ENCODE measurements at places on chromosomes 4 and X.

DNA sequence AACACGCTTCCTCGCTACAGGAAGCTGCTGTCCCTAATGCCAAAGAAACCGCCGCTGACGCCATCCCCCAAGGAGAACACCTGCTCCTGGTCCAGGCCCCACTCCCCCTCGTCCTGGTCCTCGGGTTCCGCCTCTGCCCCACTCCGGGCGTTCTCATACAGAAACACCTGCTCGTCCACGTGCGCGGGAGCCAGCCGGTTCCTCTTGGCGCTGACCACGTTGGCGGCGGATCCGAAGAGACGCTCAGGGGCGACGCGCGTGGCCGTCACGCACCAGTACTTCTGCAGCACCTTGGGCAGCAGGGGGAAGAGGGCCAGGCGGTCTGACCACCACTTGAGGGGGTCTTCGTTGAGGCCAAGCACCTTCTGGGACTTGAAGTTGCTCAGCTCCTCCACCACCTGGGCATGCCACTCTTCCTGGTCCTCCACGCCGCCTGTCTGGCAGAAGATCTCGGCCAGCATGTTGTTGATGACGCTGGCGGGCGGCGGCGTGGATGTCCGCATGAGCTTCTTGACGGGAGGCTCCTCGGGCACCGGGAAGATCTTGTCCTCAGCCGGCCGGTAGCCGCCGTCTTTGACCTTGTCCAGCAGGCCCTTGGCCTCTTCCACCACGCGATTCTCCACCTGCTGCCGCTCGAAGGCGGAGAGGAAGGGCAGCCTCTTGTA lies 12.0 kb downstream of the DHRSX start:
- no peak for DNase-seq

DNA sequence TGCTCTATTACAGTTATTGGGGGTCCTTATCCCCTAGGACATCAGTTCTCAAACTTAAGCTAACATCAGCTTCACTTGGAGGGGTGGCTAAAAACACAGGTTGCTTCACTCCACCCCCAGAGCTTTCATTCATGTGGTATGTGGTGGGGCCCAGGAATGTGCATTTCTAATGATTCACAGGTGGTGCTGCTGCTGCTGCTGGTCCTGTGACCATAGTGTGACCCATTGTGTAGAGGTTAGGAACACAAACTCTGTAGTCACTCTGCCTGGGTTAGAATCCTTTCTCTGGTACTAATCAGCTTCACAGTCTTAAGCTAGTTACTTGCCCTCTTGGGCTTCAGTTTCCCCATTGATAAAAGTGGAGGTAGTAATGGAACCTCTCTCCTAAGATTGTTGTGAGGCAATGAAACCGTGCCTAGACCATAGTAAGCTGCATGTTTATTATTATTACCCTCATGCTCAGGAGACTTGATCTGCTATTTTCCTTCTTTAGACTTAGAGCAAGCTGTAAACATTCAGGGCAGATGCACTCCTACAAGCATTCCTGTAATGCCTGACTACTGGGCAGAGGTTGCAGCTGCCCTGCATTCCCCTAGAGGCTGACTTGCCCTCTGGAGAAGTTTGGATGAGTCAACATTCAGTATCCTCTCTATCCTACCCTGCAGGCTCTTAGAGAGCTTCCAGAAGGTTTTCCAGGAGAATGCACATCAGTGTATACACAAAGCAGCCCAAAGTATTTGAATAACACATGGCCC lies 94.1 kb upstream of the ACSL4 start:
- no peak for DNase-seq

DNA sequence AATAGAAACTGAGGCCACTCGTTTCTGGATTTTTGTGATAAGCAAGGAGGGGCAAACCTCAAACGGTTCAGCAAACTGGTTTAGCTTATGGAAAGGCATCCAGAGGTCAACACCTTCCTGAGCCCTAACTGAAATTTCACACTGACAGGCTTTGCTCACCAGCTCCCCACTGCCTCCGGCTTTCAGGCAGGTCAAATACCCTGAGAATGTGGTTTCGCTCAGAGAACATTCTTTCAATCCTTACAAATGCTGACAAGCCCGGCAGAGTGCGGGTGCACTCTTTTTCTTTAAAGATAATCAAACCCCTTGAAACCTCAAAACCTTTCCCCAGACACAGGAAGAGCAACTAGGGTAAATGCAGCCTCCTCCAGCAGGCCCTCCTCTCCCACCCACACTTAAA lies 41.5 kb downstream of the CD40LG start:
- DNase-seq: peak; percentile 80

DNA sequence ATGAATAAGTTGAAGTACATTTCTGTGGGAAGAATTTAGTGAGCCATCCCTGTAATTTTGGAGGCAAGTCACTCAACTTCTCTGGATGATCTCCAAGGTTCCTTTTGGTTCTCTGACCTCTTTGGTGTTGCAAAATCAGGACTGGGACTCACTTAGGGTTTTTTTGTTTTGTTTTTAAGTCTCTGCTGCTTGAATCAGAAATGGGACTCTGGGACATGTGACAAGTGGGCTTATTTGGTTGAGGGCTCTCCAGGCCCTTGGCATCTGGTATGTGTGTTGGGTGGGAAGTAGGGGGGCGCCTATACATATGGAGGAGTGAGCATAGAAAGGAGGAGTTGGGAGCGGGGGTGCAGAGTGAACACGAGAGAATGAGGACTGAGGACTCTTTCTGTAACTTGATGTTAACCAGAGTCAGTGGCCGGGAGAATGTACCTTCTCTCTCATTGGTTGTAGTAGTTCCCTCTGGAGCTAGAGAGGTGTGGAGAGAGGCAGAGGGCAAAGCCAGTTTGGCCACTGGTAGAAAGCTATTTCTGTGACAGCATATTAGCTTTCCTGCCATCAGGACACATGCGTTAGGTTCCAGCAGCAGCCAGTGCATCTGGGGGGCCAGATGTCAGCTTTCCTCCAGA lies 1.9 kb downstream of the ARHGAP10 start:
- no peak for DNase-seq

DNA sequence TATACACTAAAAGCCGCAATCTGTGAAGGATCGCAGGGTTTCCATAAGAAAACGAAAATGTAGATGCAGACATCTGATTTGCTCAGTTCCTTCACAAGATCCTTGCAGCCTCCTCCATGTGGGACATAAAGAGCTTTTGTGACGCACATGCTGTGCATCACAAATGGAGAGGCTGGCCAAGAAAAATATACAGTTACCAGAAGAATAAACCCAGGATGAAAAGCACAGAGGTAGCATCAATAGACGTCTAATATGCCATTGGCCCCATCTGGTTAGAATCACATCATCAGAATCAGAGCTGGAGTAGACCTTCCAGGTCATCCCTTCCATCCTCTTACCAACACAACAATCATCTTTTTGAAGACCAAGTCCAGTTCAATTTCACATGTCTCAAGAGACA lies 517.4 kb downstream of the RAB28 start:
- no peak for DNase-seq

DNA sequence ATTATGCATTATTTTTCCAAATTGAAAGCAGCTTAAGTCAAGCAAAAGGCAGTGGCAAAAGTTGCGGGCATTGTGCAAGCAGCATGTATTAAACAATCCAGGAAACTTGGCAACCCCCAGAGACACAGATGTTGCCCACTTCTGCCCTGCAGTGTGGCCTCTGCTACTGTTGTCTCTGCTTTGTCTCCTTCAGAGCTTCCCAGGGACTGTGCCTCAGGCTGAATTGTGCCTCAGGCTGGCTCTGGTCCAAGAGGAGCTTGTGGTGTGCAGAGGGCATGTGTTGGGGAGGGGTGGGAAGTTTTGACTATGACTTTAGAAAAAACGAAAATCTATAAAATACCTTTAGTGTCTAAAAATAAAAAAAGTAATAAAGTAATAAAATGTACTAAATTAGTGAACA lies 201.4 kb downstream of the CCSER1 start:
- DNase-seq: peak; percentile 70
